T-helper 2 cell treated with Interferon-gamma antibody and Interleukin-4, amounts not matched to agents 100 ng/mL and 5 ng/mL, for 36 hours (primary cell): ENCODE measurements at places on chromosomes 16 and 17. TPM values are rescaled to one million over a fixed set of nuclear protein-coding genes. Genes with fewer than 3 reads are reported as not detected.

The NPB gene
- 0.11 and 0.48 TPM in 2 replicates for total RNA-seq

The SHISA6 gene
- not detected in 2 replicates for total RNA-seq

The TAT gene
- not detected in 2 replicates for total RNA-seq

The MILR1 gene
- 1.2 and 1.7 TPM in 2 replicates for total RNA-seq

The ASPHD1 gene
- 0.16 TPM in 1 of 2 replicates, not detected in the other for total RNA-seq

The SULT1A3 gene
- 29.5 and 37.5 TPM in 2 replicates for total RNA-seq

The SNX20 gene
- 67.4 and 69.7 TPM in 2 replicates for total RNA-seq

The HAP1 gene
- 0.36 TPM in 2 replicates for total RNA-seq
